ENCODE measurements at places on chromosomes 1 and 21.

GRCh38 chr21:43884861-43885417 lies 19.9 kb downstream of the AGPAT3 start:
- no peak for DNase-seq

GRCh38 chr1:179825798-179826460 lies 51.7 kb downstream of the TOR1AIP2 start:
- no peak for DNase-seq

- no peak for DNase-seq
Observed at GRCh38 chr1:30083800-30084464, 639.5 kb downstream of the MATN1 start.

- no peak for DNase-seq
Observed at GRCh38 chr1:200072636-200073285, 45.3 kb downstream of the NR5A2 start.

DNA sequence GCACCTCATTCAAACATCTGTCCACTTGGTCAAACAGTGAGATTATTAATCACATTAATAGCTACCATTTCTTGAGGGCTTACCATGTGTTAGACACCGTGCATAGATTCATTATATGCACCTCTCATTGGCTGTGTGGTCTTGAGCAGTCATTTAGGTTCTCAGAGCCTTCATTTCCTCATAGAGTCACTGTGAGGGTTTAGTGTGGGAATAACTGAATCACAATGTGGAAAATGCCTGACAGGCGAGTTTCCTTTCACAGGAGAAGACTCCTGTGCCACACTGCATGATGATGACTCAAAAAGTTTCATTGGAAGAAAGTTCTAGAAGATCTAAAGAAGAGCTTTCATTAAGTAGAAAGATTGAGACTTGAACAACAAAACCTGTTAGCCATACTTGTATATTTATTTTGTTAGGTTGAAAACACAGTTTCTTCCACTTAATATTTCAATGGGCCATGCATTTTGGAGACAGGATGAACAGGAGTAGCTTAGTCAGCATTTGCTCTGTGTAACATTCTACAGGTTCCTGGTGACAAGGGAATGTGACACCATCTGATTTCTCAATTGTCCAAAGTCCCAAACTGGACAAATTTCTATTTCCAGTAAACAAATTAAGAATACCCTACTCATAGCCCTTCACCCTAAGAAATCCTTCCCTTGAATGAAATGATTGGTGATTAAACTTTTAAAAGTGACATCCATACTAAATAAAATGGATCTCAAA lies 45.7 kb downstream of the FYB2 start:
- no peak for DNase-seq

DNA sequence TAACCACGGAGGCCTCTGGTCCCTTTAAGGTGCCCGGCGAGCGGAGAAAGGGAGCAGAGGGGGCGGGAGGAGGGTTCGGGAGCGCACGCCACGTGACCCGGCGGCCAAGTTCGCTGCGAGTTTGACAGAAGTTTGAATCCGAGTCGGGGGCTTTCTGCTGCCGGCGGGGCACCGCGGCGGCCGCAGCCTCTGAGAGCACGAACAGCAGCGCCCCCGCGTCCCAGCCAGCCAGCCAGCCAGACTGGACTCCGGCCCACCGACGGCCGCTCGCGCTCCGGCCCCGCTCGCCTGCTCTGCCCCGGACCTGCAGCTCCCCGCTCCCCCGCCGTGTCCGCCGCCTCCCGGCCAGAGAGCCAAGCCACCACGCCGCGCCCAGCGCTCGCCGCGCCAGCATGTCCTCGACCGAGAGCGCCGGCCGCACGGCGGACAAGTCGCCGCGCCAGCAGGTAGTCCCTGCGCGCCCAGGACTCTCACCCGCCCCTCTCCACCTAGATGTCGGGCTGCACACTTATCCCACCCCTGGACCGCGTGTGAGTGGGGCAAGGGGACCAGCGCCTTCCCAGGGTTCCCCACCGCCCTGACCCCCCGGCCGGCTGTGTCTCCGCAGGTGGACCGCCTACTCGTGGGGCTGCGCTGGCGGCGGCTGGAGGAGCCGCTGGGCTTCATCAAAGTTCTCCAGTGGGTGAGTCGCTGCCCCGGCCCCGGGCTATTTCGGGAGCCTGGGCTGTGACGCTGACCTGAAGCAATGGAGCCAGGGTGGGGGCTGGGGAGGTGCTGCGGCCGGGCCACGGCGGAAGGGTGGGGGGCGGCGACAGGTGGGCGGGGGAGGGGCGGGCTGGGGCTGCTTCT lies at the start of gene SYPL2:
Gene SYPL2 (plus strand): TSS at position 95 of the 849 bp plus-strand sequence. CDS start 298 bp downstream, at position 393.
- DNase-seq = no peak

- no peak for DNase-seq
Observed at GRCh38 chr1:234918181-234918841, 210.3 kb downstream of the TOMM20 start.

DNA sequence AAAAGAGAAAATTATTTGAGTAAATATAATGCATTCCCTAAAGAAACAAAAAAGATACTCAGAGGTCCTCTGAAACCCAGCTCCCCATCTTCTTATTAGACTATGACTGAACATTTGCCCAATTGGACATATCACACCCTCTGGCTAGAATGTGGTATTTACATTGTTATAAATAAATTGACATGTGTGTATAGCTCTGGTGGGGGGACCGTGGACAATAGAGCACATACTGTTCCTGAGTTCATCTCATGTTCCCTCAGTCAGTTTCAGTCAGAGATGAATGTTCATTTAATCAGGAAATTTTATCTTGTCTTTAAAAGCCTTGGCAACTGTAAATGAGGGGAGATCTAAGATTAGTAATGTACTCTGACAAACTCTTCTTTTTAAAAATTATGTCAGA lies 459.3 kb upstream of the ADAMTS5 start:
- no peak for DNase-seq

DNA sequence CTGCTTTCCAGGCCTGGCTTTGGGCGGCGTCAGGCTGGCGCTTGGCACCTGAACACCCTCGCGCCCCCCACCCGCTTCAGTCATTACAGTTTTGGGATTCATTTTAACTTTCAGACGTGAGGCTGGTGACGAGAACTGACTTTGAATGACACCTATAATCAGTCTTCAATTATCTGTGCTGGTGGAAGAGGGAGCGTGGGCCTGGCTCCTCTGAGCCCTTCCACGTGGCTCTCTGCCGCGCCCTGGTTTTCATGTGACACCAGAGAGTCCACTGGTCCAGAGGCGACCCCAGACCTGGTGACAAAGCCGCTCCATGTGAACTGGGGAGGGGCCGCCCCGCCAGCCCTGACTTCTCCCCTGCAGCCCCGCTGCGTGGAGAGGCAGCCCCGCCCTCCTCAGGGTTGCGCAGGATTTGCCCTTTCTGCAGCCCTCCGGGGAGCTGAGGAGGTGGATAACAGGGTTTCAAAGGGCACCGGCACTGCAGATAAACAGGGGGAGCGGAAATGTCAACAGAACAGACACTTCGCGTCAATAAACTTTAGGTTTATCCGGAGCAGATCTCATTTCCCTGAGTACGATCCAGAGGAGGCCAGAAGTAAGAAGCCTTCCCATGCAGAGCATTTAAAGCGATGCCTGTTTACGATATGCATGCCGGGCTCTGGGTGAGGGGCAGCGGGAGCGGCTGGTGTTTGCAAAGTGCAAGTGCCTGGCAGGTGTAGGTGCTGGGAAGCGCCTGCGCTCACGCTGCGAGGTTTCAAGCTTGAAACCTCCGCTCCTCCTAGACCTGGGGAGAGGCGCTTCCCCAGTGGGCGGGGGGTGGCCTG lies 56.4 kb downstream of the AJAP1 start:
- no peak for DNase-seq

GRCh38 chr1:21935891-21936365 lies 1.2 kb downstream of the HSPG2 start:
- DNase-seq = no peak

DNA sequence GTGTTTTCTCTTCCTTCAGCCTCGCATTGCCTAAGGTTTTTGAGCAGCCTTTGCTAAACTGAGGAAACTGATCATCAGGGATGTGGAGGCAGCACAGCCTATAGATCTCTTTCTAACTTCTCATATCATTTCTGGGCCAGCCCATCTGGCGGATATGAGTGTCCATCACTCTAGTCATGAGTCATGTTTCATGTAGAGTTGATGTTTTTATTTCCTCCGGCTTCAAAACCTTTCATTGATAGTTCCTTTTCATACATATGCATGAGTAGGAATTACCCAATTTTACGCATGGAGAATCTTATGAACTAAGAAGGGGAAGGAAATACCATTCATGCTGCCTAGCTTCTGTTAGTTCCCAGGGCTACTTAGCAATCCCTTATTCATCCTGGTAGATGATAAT lies 66.3 kb downstream of the SPATA46 start:
- DNase-seq = no peak

DNA sequence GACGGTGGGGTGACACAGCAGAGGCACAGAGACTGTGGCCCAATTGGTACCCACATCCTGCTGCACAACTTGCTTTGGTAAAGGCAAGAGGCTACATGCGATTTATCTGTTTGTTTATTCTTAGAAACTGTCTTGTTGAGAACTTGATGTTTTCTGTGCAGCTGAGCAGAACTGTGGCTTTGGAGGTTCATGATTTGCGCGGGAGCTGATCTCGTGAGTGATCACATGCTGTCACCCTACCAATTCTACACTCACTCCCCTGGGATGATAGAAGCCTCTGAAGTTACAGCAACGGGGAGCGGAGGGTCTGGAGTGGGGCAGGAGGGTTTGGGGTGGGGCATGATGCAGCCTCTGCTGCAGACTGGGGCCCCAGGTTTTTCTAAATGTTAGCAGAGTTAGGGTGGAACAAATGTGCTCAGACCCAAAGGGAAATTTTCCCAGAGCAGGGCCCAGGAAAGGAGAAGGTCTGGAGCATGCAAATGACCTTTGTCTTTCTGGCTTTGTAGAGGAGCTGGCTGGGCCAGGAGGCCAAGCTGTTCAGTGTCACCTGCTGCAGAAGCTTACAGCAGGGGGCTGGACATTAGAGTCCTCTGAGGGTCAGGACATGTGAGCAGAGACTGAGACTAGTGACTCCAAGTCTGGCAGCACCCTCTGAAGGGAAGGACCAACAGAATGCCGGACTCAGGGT lies 83.6 kb downstream of the GRIK3 start:
- no peak for DNase-seq

- peak; percentile 62 for DNase-seq
Observed at GRCh38 chr1:218048828-218049420, 236.2 kb upstream of the RRP15 start.

GRCh38 chr1:168752171-168752832 lies 23.3 kb upstream of the DPT start:
- no peak for DNase-seq

- DNase-seq = no peak
Observed at GRCh38 chr1:89652373-89652772, 19.5 kb downstream of the LRRC8C start.

DNA sequence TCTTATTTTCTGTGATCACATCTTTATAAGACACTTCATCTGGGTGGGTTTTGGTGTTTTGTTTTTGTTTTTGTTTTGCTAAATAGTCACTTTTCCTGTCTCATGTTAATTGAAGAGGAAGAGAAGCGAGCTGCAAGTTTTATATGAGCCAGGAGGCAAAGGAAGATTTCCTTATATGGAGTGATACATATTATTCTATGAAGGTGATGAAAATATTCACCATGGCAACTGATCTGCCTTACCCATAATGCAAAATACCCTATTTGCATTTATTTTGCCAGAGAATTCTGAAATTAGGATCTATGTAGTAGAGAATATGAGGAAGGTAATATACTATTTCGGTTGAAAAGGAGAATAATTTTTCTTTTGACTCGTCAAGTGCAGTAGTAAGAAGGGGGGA lies 13.9 kb downstream of the CXADR start:
- DNase-seq = no peak

- DNase-seq = no peak
Observed at GRCh38 chr1:245754463-245754961, 599.7 kb downstream of the KIF26B start.

DNA sequence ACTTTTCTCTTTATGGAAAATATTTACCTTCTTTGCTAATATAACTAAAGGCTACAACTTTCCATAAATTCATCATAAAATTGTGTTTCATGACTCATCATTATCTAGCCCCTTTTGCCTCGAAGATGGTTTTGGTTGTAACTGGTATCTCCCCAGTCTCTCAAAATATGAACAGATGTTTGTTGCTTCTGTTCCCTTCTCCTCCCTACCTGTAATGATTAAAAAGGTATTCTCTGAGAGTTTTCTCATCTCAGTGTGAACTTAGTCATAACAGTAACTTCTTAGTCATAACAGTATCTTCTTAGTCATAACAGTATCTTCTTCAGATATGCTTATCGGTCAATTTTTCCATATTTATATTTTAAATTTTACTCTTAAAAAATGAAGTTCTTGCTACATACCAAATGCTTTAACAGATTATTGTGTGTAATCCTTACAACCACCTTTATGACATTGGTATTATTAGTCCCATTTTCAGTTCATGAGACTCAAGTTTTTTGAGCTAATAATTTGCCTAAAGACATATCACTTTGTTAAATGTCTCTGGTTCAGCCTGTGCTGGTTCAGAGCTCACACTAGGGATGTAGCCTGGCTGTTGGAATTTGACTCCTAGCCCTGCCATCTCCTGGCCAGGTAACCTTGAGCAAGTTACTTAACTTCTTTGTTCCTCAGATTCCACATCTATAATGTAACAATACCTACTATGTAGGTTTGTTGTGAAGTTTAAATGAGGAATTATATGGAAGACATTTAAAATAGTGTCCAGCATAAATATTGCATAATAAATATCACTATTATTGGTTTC lies 32.6 kb downstream of the ATP1B1 start:
- DNase-seq = no peak

GRCh38 chr1:91622616-91623015 lies 122.0 kb downstream of the CDC7 start:
- DNase-seq = peak; percentile 26

GRCh38 chr1:162381941-162382750 lies 618 bp downstream of the C1orf226 start:
- DNase-seq = no peak

GRCh38 chr21:44637018-44637850 lies at the start of gene KRTAP10-10:
Gene KRTAP10-10 (plus strand): TSS chr21:44637356. CDS start chr21:44637418, 62 bp downstream.
- DNase-seq = peak; percentile 44

- peak; percentile 98 for DNase-seq
Observed at GRCh38 chr1:36796106-36796590, 238.2 kb downstream of the GRIK3 start.

DNA sequence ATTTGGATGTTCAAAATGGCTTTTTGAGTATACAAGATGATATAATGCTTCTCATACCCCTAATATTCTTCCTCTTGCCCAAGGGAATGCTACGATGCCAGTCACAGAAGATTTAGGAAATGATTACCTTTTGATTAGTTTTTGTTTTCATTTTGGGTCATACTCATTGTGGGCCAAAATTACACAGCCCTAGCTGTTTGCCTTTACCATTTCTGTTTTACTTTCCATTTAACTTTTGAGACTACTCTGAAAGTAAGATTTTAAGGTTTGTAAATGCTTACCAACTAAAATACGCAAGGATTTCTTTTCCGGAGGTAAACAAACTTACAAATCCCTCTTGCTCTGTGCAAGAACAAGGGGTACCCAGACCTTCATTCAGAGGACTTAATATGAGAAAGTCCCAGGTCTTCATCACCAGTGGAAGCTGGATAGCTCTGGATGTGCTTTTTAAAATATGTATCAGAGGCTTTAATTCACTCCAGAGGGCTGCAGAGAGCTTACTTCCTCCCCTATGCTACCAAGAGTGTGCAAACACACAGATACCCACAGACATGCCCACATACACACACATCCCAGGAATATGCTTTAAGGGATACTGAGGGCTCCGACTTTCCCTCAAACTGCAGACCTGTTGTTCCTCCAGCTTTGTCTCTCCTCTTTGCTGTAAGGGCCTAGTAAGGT lies 631.4 kb downstream of the SMYD3 start:
- DNase-seq = no peak
